Adrenal gland (tissue), 19 donors: ENCODE measurements at places on chromosomes 1 and 21. TPM values are rescaled to one million over a fixed set of nuclear protein-coding genes. Genes with fewer than 3 reads are reported as not detected.
A peak's percentile ranks its signal among the peaks of the same experiment; 100 is the strongest.

DNA sequence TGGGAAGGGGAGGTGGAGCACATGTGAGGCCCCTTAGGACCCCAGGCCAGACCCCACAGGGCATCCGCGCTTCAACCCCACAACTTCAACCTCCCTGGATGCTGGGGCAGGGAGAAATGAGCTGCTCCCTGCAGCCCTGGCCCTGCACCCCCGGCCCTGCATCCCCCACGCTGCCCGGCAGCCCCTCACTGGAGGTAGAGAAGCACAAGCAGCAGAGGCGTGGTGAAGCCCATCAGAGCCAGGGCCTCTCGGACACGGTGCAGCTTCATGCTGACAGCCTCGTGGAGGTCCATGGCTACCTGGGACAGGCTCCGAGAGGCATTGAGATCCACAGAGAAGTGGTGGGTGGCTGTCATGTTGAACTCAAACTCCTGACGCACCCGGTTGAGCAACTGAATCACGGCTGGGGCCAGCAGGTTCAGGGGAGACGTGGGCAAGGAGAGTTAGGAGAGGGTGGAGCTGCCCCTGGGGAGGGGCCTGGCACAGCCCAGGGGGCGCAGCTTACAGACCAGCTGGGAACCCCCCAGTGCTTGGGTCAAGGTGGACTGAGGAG lies 3.3 kb downstream of the DCST2 start:
- DNase-seq, result no peak

DNA sequence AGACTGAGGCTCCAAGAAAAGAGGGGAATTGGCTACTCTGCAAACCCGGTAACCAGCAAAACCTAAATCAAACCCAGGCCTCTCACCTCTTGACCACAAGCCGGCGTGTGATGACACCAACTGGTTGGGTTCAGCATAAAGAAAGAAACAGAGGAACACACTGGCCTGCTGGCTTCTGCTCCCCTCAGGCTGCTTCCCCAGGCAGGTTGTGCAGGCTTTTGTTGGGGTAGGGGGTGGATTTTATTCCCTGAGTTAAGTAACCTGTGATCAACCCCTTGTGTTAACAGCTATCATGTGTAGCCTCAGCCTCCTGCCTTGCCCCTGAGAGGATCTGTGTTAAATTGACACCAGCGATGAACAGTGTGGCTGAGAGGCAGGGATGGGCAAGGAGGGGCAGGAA lies 111.6 kb upstream of the ZBTB40 start:
- no peak for DNase-seq

GRCh38 chr1:229862017-229862774 lies 204.8 kb upstream of the GALNT2 start:
- DNase-seq, result no peak

The SYDE2 gene
- 6.3 TPM for total RNA-seq

GRCh38 chr1:206566999-206567398 lies 45.3 kb downstream of the EIF2D start:
- no peak for DNase-seq

The SLAMF7 gene
- total RNA-seq, result not detected

The TNFRSF8 gene
- total RNA-seq, result 0.28 TPM

The PRAMEF25 gene
- total RNA-seq, result not detected

- no peak for DNase-seq
Measured at GRCh38 chr1:44447051-44447810, 42.2 kb downstream of the RNF220 start.

DNA sequence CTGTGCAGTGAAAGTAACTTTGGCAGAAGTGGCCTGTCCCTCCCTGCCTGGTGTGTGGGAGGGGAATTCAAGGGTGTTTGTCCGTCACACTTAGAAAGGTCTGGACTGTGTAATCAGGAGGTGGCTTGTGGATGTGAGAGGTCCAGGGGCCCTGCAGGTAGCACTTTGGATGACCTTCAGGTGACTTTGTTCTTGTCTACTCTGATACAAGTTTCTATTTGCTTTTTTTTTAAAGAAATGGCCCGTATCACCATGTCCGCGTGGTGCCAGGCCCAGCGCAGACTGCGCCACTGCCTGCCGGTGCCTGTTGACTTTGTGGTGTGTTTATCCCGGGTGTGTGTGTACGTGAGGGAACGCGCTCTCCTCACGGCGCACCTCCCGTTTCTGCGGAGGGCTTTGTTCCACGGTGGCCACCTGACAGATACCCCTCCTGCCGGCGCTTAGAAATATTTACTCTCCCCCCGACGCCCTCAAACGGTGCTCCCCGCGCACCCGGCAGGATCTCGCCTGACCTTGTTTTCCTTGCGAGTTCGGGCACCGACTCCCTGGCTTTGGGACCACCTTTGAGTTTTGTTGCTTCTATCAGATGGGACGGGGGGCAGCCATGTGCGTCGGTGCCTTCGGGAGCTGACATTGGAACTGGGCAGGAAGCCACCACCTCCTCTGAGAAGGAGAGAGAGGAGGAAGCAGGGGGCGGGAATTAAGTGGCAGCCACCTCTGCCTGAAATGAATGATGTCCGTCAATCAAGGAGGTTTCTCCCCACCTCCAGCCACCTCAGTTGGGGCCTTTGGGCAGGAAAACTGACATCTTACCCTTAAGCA lies 119.4 kb downstream of the PRDM16 start:
- no peak for DNase-seq

DNA sequence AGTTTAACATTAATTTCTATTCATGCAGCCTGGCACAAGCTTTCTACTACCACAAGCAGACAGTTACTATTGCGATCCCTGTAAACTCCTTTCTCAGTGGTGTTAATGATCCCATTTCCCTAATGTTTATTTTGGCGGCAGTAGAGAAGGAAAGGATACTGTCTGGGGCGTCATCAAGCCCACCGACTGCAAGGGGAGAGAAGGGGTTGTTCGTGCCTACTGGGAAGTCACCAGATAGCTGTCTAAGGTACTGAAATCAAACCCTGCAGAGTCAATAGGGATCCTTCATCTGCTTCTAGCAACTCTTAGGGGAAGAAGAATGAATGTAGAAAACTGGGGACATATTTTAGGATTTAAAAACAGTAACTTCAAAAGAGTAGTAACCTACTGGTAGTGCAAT lies 95.2 kb upstream of the ADAR start:
- DNase-seq, result no peak

GRCh38 chr1:47791879-47792608 lies 205.1 kb downstream of the TRABD2B start:
- DNase-seq, result no peak

DNA sequence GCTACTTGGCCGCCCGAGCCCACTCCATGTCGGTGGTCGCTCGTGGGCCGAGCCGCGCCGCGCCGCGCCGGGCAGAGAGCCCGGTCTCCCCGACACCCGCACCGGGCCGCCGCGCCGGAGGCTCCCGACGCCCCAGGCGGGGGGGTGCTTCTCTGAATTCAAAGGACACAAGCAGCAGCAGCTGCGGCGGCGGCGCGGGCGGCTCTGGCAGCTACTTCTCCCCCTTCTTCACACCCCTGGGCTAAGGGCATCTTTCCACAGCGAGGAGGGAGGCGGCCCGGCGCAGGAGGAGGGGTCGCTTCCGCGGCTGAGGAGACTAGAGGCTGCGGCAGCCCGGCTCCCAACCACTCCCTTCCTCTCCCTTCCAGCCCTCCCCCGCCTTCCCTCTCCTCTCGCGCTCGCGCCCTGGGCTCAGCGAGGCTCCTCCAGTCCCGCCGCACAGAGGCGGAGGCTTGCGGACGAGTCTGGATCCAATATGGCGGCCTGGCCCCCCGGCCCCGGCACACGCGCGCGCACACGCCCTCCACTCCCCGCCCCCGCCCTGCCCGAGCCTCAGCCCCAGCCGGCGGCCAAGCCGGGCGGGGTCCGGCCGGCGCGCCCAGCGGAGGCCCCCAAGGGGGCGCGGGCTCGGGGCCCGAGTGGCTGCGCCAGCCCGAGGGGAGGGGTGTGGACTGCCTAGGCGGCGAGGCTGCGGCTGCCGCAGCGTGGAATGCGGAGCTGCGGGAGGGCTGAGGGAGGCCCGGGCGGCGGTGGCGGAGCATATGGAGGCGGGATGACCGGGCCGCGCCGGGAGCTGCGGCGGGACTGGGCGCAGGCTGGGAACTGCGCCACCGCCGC lies at the start of gene CDC42BPA:
CDC42BPA (minus strand) TSS at position 477 of the 837 bp plus-strand sequence. CDS start 1,310 bp downstream, outside the sequence.
- DNase-seq, result peak; percentile 84

DNA sequence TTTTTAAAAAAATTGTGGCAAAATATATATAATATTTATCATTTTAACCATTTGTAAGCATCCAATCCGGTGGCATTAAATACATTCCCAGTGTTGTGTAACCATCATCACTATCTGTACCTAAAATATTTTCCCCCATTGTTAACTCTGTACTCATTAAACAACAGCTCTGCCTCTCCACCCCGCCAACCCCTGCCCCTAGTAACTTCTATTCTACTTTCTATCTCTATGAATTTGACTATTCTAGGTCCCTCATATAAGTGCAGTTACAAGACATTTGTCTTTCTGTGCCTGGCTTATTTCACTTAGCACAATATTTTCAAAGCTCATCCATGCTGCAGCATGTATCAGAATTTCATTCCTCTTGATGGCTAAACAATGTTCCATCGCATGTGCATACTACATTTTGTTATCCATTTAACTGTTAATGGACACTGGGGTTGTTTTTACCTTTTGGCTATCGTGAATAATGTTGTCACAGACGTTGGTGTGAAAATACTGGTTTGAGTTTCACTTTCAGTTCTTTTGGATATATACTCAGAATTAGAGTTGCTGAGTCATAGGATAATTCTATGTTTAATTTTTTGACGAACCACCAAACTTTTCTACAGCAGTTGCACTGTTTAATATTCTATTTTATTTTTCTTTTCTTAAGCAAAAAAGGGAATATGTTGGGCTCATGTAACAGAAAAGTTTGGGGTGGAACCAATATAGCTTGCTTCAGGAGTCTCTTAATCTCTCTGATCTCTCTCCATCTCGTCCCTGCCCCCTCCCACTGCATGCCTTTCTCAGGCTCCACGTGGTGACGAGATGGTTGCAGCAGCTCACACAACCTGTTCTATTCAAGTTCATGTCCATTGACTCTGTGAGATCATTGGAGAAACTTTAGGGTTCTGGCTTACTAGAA lies 25.2 kb upstream of the RCAN1 start:
- DNase-seq, result no peak

- no peak for DNase-seq
Measured at GRCh38 chr1:159201642-159202041, 3.0 kb upstream of the ACKR1 start.
